Activated T-helper 1 cell treated with anti-CD3 and anti-CD28 coated beads, Interleukin-2, amount 50 U/mL, for 16 hours (primary cell): ENCODE measurements at places on chromosomes 16 and 17.

- DNase-seq: no peak
Measured at GRCh38 chr16:47779201-47780016, 318.3 kb downstream of the PHKB start.

- no peak for DNase-seq
Measured at GRCh38 chr17:68564415-68565111, 36.6 kb downstream of the FAM20A start.

DNA sequence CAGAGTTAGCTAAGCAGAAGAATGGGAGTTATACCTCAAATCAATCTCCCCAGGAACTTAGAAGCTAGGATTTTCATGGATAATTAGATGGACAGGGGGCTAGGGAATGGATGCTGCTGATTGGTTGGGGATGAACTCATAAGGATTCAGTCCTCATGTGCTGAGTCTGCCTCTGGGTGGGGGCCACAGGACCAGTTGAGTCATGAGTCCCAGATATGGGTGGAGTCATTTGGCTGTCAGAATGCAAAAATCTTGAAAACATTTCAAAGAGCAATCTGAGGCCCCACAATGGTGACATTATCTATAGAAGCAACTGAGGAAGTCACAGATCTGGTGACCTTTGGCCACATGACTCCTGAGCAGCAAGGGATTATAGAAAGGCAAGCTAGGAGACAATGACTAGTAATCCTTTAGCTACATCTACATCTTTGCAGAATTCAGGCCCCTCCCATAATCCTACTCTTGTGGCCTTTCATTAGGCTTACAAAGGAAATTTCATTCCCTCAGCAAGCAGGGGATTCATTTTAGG is 82.6 kb upstream of the CCL2 start:
- no peak for DNase-seq

GRCh38 chr17:33639103-33639880 is 346.2 kb upstream of the ASIC2 start:
- DNase-seq: no peak

DNA sequence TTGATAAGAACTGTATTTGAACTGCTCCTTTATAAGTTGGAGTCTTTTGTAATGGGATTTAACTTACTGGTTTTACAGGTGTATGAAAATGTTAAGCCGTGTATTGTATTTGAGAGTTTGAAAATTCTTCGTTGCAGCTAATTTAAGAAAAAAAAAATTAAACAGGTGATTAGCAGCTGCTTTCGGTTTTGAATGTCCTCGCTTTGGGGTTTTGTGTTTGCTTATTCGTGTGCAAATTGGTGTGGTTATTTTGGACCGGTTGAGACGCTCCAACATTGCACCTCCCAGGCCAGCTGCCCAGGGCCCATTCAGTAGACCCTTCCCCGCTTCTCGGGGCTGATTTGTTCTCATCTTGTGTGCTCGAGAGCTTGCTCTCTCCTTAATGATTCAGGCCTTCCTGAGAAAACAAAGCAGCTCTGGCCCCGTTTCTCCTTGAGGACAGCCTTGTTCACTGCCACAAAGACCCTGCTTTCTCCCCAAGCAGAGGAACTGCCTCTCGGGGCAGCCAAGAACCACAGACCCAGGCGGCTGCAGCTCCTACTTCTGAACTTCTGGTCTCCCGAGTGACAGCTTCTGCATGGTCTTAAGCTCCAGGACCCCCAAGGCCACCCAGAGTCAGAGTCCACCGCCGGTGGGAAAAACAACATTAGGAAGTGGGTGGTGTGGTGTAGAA is 100.5 kb downstream of the MSI2 start:
- DNase-seq: no peak

GRCh38 chr17:4014148-4014927 is 50.1 kb upstream of the ATP2A3 start:
- DNase-seq: no peak
